ENCODE measurements at places on chromosomes 2 and 18.

GRCh38 chr18:78542204-78542603, 437.4 kb upstream of the SALL3 start:
- DNase-seq = no peak

GRCh38 chr18:11994703-11995444, 13.6 kb downstream of the IMPA2 start:
- DNase-seq = no peak

DNA sequence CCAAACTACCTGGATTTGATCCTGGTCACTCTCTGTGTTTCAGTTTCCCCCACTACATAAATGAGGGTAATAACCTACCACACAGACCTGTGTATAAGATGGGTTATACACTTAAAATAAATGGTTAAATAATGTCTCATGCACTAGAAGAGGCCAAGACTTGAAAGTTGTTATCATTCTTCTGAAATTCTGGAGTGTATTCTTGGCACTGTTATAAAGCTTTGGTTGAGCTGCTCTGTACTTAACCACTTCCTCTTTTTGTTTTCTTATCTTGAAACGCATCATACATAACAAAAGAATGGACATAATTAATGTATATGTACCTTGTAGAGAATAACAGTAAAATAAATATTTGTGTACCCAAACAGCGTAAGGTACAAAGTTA, 281.0 kb downstream of the AFF3 start:
- no peak for DNase-seq

GRCh38 chr2:23294238-23294637, 90.7 kb upstream of the KLHL29 start:
- DNase-seq = no peak

- no peak for DNase-seq
Observed at GRCh38 chr2:44579115-44579836, 217.5 kb downstream of the CAMKMT start.

DNA sequence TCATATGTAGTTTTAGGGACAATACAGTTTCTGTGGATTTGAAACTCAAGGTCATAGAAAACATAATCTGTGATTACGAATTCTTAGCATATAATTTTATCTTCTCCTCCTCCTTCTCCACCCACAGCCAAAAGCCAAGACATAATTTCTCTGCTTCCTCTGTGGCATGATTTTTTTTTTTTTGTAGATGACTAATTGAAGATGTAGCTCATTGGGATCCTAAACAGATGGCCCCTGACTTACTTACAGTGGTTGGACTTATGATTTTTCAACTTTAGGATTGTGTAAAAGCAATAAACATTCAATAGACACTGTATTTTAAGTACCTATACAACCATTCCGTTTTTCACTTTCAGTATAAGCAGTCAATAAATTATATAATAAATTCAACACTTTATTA, 42.3 kb downstream of the FSIP2 start:
- no peak for DNase-seq

DNA sequence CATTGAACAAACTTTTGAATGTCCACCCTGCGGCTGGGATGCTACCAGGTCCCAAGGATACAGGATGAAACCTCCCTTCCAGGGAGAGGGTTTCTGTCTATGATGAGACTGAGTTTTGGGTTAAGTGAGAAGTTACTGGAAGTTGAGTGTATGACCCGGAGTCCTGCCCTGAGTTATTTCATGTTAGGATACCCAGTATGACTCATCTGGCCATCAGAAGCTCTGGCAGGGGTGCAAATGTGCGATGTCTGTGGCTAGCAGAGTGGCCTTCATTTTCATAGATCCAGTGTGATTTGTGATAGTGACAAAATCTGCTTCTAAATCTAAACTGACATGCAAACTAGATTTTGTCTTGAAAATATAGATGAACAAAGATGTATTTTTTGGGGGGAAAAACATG, 55.3 kb downstream of the KCTD1 start:
- no peak for DNase-seq

- no peak for DNase-seq
Observed at GRCh38 chr2:142796161-142796560, 81.3 kb upstream of the KYNU start.

DNA sequence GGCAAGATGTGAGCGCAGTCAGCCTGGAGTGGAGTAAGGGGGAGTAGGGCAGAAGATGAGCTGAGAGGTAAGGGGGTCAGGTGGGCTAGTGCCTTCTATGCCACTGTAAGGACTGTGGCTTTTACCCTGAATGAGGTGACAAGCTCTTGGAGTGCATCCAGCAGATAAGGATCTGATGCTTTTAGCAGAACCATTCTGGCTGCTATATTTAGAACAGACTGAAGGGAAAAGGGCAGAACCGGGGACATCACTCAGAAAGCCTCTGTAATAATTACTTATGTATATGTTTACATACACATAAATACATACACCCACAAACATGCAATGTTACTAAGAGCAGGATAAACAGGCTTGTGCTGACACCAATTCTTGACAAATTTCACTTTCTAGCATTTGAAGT, 124.8 kb downstream of the DTNB start:
- no peak for DNase-seq

DNA sequence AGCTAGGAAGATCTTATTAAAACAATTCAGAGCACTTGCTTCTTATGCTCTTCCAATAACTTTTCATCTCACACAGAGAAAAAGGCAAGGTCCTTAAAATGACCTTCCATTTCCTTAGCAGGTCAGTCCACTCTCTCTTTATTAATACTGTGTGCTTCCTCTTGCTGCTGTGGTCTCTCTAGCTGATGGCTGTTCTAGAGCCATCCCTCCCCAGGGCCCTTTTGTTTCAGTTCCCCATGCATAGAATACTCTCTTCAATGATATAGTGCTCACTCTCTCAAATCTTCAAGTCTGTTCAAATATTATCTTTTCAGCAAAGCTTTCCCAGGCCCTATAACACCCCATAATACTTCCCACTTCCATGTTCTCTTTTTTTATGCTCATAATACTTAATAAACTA, 469.3 kb downstream of the METTL4 start:
- DNase-seq = no peak

DNA sequence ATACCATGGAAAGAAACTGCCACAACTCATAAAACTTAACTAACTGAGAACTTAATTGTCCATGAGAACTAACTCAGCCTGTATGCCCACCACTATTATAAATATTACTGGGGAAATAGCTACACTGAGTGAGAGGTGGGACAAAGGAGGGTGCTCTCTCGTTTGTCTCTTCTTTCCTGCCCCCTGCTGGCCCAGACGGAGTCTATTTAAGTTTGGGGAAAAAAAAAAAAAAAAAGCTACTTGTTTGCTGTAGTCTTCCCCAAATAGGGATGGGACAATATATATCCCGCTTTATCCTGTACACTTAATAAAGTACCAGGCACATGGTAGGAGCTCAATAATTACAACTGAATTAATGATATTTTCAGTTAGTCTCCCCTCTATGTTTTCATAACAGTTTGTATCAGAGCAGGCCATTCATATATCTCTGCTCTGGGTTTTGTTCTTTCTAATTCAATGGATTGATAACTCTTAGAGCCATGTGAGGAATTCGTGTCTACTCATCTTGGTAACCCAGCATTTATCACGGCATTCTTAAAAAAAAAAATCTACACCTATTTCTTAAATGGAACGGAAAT, 647.6 kb upstream of the PKDCC start:
- DNase-seq = no peak

DNA sequence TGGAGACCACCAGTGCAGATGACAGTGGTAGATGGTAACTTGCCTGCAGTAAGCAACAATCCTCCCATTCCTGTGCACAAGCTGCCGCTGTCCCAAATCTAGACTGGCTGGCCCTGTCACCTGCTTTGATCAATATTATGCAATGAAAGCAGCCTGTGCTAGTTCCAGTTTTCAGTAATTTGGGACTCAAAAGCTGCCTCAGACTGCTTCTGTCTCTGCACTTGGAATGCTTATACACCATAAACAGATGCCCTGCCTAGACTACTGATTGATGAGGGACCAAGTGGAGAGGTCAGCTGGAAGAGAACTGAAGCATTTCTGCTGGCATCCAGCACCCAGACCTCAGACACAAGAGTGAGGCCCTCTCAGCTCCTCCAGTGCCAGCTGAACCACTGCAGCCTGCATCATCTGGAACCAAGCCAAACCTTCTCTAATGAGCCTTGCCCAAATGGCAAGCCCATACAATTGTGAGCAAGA, 24.9 kb downstream of the CCBE1 start:
- no peak for DNase-seq

DNA sequence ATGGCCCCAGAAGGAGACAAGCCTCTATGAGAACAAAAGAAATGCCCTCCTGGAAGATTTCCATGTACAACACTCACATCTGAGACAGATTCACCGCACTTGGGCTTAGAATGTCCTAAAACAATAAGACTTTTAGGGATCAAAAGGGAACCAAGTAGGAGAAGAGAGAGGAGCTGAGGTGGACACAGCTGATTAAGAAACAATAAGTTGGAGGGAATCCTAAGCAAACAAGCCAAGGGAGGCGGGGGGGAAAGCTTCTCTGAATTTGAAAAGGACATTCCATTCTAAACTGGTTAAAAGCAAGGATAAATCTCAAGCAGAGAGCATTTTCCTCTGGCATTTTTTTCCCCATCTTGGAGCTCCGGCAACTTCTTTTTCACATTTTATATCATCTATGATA, 9.9 kb downstream of the ACVR1 start:
- no peak for DNase-seq

DNA sequence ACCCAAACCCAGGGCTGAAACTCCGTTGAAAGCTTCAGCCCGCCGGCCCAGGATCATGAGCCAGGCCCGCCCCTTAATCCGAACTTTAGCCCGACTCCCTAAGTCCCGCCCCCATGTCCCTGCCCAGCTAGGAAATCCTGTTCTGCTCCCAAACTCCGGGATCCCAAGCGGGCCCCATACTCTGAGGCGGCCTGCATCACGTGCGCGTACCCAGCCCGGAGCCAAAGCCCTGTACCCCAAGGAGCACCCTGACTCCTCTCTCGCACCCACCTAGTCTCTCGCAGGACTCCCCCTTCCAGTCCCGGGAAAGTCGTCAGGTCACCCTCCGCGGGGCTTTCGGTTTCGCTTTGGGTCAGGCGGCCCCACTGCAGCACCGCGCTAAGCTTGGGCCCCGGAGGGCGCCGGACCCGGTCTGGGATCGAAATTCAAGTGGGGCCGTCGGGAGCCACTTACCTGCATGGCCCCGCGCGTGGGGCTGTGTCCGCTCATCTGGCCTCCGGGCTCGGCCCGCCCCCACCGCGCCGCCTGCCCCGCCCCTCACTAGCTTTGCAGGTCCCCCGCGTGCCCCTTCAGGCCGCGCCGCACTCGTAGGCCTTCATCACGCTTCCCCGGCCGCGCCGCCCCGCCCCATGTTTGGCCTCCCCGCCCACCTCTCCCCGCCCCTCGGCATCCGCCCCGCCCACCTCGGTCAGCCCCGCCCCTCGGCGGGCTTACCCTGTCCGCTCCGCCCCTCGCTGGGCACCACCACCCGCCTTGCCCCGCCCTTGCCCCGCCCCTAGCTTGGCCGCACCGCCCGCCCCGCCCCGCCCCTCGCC, at the start of gene DNPEP:
TSS of gene DNPEP (minus strand) at position 607 of the 815 bp plus-strand sequence. CDS start at position 489, 118 bp downstream.
- DNase-seq = peak; percentile 90

GRCh38 chr18:13629841-13630715, 96.3 kb downstream of the FAM210A start:
- no peak for DNase-seq

- DNase-seq = no peak
Observed at GRCh38 chr2:161265874-161266273, 42.4 kb upstream of the PSMD14 start.

GRCh38 chr2:70024284-70024683, 62.9 kb upstream of the ASPRV1 start:
- no peak for DNase-seq

- DNase-seq = no peak
Observed at GRCh38 chr2:7060631-7061449, 143.6 kb downstream of the RNF144A start.

- no peak for DNase-seq
Observed at GRCh38 chr2:94992360-94992759, 33.1 kb upstream of the MAL start.

DNA sequence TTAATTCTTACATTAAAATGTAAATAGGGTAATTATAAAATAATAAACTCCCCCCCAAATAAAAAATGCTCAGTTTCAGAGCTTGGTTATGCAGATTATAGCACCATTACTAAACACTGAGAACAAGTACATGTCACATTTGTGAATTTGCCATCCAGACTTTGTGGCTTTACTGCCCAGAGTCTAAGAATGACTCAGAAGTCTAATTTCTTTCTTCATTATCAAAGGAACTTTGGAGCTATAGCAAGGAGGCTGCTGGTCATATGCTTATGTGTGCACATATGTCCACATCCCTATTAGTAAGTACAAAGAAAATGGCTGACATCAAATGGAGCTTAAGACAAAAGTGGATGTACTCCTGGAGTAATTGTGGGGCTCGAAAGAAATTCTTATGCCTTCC, 248.5 kb upstream of the SESTD1 start:
- DNase-seq = no peak

Measured in CD8-positive, alpha-beta memory T cell (primary cell).